ENCODE measurements at places on chromosomes 7 and 10.

- DNase-seq, result no peak
Observed at GRCh38 chr10:26327811-26328210, 110.3 kb upstream of the APBB1IP start.

- no peak for DNase-seq
Observed at GRCh38 chr7:65475040-65475726, 101.5 kb downstream of the ZNF92 start.

DNA sequence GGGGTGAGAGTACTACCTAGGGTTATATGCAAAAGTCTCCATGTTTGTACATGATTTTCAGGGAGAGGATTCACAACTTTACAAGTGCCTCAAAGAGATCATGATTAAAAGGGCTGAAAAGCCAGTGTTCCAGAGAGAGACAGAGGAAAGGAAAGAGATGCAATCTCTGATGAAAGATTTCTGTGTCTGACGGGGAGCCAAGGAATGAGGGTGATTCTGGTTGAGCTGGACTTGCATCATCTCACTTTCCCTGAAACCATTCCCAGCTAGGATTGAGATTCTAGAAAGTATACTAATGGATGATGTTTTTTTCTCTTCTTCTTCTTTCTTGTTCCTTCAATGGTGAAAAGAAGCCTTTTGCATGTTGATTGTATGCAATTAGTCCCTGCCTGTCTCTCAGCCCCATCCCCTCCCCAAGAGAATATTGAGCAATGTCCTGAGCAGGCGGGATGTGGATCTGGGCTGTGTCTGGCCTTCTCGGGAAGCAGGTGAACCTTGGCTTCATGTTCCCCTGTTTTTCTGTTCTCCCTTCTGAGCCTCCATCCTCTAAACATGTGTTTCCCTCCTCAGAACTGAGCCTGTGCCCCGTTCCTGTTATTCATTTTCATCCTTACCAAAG lies 186.1 kb downstream of the ZNF365 start:
- DNase-seq, result peak; percentile 56

DNA sequence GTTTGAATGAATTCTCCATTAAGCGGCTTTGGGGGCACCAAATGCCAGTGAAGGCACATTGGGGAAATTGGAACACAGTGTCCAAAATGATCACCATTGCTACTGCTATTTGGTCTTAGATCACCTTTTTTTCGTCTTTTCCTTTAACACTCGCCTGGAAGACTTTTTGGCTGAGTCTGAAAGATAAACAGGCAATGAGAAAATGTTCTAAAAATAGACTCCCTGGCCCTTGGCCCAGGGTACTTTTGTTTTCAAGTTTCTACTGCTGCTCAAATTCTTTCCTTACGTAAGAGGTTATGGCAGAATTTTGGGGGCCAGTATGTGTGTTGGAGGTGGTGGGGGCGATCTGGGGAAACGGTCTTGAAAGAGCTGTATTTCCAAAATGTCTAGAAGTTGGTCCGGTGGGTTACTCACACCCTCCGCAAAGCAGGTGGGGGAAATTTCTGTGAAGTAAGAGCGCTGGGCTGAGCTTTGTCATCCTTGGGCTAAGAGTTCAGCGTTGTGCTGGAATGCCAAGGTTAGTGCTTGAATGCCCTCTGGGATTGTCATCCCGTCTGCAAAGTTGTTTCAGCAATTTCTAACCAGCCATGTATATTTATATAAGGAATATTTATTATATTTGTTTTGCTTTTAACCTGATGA lies 1.3 kb upstream of the ITPRIP start:
- peak; percentile 85 for DNase-seq

DNA sequence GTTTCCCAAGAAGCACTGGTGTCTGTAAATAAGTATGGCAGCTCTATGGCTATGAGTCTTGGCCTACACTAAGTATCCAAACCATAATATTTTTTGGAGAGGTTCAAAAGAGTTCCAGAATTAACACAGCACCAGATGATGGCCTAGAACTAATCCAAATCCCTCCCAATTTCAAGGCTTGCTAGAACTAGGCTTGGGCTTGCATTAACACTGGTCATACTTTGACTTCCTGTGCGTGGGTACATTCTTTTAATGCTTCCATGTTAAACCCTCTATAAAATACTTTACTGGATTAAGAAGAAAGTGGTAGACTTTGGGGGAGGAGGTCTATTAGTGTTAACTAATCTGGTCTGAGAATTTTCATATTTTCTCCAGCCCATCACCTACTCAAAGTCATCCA lies 3.1 kb downstream of the AASS start:
- DNase-seq, result peak; percentile 10

DNA sequence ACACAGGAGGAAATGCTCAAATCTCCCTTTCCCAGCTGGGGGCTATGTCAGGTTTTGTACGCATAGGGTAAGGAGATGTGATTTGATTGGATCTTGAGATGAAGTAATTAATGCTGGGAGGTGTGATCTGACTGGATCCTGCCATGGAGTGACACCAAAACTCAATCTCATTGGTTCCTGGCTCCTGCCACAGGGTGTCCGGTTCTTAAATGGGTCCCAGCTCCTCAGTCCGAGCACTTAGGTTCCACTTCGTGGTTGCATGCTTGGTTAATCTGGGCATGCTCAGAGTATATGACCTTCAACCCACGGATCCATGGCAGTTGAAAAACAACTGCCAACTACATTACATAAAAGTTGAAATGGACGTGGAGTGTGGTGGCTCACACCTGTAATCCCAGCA lies 3.1 kb upstream of the ZNF12 start:
- no peak for DNase-seq
